ENCODE measurements at places on chromosomes 1 and 21.

- no peak for DNase-seq
Observed at GRCh38 chr1:223344491-223344890, 19.5 kb downstream of the SUSD4 start.

- no peak for DNase-seq
Observed at GRCh38 chr1:183407961-183408360, 10.2 kb downstream of the NMNAT2 start.

DNA sequence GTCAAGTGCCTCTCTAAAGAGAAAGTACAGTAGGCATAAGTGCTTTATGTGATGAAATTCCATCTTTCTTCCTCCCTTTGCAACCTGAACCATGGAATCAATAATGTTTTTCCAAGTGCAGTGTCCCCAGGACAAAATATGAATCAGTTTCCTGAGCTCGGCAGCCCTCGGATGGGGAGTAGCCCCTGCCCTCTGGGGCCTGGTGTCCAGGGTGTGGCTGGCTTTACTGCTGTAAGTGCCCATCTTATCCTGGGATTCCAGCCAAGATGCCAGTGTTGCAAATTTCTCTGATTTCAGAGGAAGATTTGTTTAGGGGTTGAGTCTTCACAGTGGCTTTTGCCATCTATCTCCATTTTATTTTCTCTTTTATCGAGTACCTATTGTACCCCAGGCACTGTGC lies 40.5 kb upstream of the SRP9 start:
- no peak for DNase-seq

- no peak for DNase-seq
Observed at GRCh38 chr1:114088392-114089299, 65.0 kb downstream of the SYT6 start.

DNA sequence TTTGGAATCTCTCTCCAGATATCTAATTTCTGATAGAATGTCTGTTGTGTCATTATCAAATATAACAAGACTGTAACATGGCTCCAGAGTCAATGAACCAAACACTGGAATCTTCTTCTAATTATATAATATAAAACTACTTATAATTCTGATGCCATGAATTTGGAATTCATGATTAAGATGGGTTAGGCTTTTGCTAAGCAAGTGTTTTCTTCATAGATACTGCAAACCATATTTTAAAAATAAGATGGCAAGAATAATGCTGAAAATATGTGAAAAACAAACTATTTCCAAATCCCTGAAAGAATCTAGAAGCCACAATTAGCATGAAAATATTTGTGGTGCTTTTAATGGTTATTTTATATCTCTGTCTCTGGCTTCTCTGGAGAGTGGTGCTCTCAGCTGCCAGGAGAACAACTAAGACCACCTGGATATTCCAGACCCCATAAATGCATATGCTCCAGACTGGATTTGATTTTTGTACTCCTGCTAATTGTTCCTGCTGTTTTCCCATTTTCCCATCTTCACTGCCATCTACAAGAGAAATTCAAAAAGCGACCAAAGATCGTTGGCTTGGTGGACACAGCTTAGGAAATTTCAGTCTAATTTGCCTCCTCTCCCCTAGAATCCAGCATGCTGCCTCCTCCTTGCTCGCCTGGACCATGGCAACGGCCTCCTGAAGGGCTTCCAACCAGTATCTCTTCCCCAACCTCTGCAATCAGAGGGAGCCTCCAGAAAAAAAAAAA lies 418.9 kb downstream of the SETD4 start:
- DNase-seq = no peak

GRCh38 chr1:204574016-204574864 lies 58.0 kb downstream of the MDM4 start:
- DNase-seq = no peak

DNA sequence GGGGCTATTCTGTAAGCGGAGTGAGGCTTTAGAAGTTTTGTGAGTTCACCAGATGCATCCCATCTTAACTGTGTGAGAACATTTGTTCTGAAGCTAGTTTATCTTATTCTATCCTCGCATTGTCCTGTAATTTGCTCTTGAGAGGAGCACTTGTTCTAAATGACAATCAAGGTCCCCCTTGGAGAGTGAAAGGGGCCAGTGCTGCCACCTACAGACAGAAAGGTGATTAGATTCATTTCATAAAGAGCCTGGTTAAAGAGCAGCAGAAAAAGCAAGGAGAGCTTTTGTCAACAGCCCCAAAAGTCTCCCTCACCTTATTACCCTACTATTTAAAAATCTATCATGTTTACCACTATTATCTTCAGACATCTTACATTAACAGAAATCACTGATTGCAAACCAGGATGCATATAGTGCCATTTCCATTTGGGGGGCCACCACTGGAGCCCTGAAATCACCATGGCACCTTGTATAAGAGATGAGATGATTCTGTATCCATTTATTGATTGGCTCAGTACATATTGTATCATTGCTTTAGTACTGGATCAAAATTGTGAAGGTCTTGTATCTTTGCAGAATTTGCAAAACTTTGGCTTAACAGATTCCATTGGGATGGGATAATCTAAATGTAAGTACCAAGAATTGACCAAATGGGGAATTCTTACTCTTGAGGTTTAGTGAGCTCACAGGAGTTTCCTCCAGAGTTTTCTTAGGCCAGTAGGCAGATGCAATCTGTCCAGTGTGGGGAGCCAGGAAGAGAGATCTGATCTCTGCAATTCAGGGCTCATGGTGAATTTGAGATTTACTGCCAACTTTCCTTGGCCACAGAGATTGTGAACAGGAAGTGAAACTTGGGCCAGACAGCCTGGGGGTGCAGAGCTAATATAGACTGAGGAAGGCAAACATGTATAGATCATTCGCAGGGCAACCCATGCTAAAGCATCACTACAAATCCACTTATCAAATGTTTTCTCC lies 64.3 kb upstream of the TRABD2B start:
- DNase-seq = peak; percentile 47

DNA sequence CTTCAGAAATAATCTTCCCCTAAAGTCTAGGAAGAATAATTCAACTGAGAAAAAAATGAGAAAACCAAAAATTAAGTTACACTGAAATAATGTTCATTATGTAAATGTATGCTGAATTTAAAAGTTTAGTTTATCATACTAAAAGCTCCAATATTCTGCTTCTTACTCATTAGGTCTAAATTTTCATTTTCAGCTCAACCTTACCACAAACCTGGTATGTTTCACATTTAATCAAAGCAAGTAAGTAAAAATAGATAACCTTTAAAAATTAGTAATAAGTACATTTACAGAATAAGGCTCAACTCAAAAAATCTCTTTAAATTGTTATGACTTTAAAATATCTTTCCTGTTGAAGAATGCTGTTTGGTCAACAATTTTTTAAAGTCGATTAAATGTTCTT lies 15.0 kb downstream of the BTG3 start:
- no peak for DNase-seq

DNA sequence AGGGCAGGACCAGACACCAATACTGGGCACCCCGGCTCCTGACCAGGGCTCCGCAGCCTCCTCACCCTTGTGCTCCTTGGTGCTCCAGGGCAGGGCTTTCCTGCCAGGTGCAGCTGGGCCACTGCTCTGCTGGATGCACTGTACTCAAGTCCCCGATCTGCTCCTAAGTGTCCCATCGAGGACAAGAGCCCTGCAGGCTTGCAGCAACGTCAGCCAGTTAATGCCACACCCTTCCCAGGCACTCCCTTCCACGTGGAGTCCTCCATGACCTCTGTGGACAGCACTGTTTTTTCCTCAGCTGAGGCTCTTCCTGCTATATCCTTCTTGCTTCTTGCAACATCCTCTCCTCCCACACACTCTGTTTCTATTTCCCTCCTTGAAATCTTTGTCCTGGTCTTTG lies 94.0 kb upstream of the NGF start:
- no peak for DNase-seq

DNA sequence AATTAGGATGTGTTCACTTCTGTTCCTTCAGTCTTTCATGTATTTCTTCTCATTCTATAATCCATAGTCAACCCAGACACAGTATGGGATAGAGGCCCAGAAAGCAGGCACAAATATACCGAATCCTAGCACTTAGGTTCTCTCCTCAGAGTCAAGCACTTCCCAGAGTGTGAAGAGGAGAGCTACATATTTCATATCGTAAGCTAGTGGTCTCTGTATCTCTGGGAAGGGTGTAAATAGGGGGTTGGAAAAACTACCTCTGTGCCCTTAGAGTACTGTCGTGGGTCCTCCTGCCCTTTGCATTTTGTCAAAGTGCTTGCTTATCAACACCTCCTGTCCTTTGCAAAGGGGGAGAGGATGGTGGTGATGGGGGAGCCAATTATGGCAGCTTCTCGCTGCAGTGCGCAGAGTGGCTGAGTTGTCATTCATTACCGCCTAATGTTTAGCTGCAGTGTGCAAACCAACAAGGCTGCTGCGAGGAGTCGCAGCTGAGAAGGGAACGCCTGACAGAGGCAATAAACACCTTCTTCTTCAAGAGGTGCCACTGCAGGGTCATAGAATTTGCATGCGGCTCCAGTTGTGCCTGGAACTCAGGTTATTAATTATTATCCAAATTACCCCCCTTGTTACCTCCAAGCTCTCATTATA lies 182.7 kb downstream of the NUF2 start:
- no peak for DNase-seq

GRCh38 chr1:198169672-198170071 lies 12.9 kb downstream of the NEK7 start:
- peak; percentile 56 for DNase-seq

- DNase-seq = no peak
Observed at GRCh38 chr1:214516434-214517326, 34.7 kb downstream of the PTPN14 start.

DNA sequence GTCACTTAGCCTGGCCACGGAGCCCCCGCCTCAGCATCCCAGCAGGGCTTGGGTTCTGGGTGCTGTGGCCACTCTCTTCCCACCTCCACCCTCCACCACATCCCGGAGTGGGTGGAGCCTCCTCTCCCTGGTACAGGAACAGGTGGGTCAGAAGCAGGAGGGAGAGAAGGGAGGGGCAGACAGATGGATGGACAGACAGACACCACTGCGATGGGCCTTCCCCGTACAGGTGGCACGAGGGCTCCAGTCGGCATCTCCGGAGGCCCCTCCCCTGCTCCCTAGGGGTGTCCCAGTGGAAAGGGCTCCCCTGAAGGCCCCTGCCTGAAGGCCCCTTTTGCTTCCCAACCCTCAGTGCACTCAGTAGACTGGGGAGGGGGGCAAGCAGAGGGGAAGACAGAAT lies 96.9 kb upstream of the TARDBP start:
- no peak for DNase-seq

- DNase-seq = no peak
Observed at GRCh38 chr1:36919491-36920145, 114.7 kb downstream of the GRIK3 start.

GRCh38 chr1:49048188-49048587 lies 271.5 kb upstream of the BEND5 start:
- no peak for DNase-seq

DNA sequence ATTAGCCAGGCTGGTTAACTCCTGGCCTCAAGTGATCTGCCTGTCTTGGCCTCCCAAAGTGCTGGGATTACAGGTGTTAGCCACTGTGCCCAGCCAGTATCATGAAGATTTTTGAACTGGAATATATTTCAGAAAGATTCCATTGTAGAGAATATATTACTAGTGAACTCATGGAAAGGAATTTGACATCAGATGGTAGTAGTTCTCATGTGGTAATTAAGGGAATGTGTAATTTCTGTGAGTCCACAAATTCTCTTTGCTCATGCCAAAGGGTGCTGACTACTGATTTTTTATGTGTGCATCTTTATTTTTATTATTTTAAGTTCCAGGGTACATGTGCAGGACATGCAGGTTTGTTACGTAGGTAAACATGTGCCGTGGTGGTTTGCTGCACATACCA lies 10.4 kb downstream of the DTL start:
- no peak for DNase-seq

GRCh38 chr1:218525031-218525430 lies 179.9 kb downstream of the TGFB2 start:
- DNase-seq = no peak

- DNase-seq = no peak
Observed at GRCh38 chr1:226524547-226524946, 24.0 kb upstream of the STUM start.

GRCh38 chr1:2592672-2593071 lies 6.1 kb downstream of the PRXL2B start:
- no peak for DNase-seq

- DNase-seq = no peak
Observed at GRCh38 chr1:163570071-163570470, 248.3 kb downstream of the NUF2 start.

DNA sequence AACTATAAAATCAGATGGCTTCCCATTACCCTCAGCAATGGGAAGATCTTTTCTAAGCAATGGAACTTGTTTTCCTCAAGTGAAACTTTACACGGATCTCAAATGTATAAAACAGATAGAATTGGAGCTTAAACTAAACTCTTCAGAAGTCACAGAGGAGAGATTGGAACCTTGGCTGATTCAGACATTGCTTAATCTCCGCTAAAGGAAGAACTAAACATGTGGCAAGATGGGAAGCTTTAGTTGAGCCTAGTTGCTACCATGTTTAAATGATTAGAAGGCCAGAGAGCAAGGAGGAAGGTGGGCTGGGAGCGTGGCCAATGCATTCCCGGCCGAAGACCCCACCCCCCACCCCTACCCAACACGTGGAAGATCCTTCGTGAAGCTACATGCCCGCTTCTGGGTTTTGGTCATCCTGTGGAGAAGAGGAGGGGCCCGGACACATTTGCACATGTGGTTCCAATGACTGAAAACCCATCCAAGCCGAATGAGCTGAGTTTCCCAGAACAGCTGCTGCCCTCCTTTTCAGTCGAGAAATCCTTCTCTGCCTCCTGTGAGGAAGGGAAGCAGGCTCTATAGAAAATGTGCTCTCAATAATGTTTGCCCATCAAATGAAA lies 164.3 kb downstream of the MIS18A start:
- DNase-seq = no peak

DNA sequence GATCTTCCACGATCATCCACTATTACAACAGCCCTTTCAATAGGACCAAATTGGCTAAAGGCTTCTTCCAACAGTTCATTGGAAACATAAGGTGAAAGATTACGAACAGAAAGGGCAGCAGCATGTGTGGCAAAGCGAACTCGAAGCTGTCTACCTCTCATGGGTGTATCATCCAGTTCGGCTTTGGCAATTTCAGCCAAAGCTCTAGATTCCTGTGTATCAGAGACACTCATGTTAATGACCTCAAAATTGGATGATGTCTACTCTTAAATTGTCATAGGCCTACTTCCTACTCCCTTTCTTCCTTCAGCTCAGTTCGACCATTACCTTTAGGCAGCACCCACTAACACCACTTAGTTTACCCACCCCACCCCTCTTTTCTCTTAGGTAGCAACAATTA lies 2.2 kb downstream of the SFPQ start:
- DNase-seq = no peak

All from activated CD4-positive, alpha-beta T cell treated with anti-CD3 and anti-CD28 coated beads, Interleukin-10, Interleukin-2, amounts not matched to agents 100 ng/mL and 50 ng/mL, durations not matched to agents 16 hours and 8 hours (primary cell).